Calu3 (cell line): ENCODE measurements at places on chromosomes 1 and 21. TPM values are rescaled to one million over a fixed set of nuclear protein-coding genes. Genes with fewer than 3 reads are reported as not detected.

The PROX1 gene
- 0.29 and 0.40 TPM in 2 replicates for total RNA-seq

GRCh38 chr1:232340446-232340845, 289.5 kb downstream of the SIPA1L2 start:
- no peaks in the 10 kb centered on the region for H3K36me3 ChIP-seq
- H3K4me3 ChIP-seq, result no peak overlapping the region
- H3K4me1 ChIP-seq, result no peaks in the 10 kb centered on the region
- no peaks in the 10 kb centered on the region for H3K27me3 ChIP-seq

The FCRL1 gene
- total RNA-seq, result not detected in 2 replicates

DNA sequence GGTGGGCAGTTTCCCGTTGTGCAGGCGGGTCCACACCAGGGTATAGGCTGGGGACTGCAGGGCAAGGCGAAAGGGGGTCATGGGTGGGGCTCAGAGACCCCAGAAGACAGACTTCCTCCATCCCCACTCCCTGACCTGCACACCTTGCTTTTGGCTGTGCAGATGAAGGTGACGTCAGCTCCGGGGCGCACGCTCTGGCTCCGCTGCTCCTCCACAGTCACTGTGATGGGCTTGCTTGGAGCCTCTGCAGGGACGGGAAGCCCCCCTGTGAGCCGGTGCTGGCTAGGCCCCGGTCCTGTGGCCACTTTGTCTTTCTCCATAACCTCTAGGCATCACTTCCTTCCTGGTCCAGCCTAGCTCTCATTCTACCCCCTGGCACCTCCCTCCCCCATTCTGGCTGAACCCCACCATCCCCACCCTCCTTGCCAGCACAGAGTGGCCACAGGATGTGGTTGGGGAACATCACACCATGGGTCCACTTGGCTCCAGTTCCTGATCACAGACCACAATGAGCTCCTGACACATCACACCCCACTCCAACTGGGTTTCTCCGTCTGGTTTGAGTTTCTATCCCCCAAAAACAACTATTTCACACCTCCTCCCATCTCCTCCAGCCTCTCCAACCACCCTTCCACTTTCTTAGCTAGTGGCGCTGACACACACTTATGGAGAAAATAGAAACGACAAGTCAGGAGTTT, 45.2 kb downstream of the LDLRAD2 start:
- no peaks in the 10 kb centered on the region for H3K4me1 ChIP-seq
- no peak for DNase-seq
- peaks cover 68% of the 10 kb centered on the region for H3K36me3 ChIP-seq

The CD164L2 gene
- not detected in 2 replicates for total RNA-seq

- no peaks in the 10 kb centered on the region for H3K4me1 ChIP-seq
- no peaks in the 10 kb centered on the region for H3K36me3 ChIP-seq
- no peaks in the 10 kb centered on the region for H3K27me3 ChIP-seq
- no peak overlapping the region for H3K27ac ChIP-seq
Observed at GRCh38 chr1:215488850-215489249, 78.3 kb upstream of the KCTD3 start.

GRCh38 chr1:34132161-34132420, 32.9 kb downstream of the CSMD2 start:
- no peak overlapping the region for H3K4me3 ChIP-seq
- no peak for DNase-seq
- H3K36me3 ChIP-seq, result no peaks in the 10 kb centered on the region

DNA sequence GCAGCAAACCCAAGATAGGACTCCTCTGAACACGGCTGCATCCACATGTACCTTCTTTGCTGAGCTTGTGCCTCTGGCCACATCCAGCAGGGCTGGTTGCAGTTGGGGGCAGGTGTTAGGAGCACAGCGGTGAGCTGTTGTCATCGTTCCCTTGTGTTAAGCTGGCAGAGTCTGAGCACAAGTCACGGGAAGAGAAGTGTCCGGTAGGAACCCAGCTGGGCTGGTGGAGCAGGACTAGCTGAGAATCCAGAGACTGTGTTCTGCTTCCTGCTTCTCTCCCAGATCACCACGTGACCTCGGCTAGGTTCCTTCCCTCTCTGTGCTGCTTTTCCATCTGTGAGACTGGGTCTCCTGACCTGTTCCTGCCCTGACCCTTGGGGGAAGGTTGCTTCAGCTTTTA, 105.1 kb downstream of the PCBP3 start:
- H3K27me3 ChIP-seq, result peaks cover 36% of the 10 kb centered on the region
- no peak overlapping the region for H3K4me3 ChIP-seq
- no peaks in the 10 kb centered on the region for H3K4me1 ChIP-seq

The TSPEAR gene
- total RNA-seq, result not detected in 2 replicates

- H3K27me3 ChIP-seq, result no peaks in the 10 kb centered on the region
- no peak overlapping the region for H3K4me3 ChIP-seq
- DNase-seq, result no peak
- no peak overlapping the region for H3K27ac ChIP-seq
Observed at GRCh38 chr1:9591669-9592509, 3.2 kb downstream of the TMEM201 start.

The MPL gene
- total RNA-seq, result 0.52 and 0.73 TPM in 2 replicates

The PIGC gene
- 29.2 TPM in 2 replicates for total RNA-seq

DNA sequence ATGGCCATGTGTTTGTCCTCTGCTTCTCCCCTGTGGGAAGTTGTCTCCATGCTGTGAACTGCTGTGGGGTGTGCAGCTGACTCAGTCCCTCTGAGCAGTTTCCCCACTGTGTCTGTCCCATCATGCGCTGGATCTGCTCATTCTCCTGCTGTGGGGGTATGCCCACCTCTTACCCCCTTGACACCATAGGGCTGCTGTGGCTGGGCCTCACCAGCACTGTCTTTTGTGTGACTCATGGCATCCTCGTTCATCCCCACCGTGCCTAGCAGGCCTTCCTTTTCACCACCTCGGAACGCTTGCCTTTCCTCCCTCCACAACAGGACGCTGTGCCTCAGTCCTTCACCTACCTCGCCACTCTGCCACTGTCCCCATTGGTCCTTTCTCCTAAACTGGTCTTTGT, 27.3 kb downstream of the VANGL2 start:
- peaks cover 29% of the 10 kb centered on the region for H3K27me3 ChIP-seq
- no peaks in the 10 kb centered on the region for H3K36me3 ChIP-seq
- no peaks in the 10 kb centered on the region for H3K4me1 ChIP-seq
- no peak overlapping the region for H3K27ac ChIP-seq
- DNase-seq, result no peak
- H3K4me3 ChIP-seq, result no peak overlapping the region

DNA sequence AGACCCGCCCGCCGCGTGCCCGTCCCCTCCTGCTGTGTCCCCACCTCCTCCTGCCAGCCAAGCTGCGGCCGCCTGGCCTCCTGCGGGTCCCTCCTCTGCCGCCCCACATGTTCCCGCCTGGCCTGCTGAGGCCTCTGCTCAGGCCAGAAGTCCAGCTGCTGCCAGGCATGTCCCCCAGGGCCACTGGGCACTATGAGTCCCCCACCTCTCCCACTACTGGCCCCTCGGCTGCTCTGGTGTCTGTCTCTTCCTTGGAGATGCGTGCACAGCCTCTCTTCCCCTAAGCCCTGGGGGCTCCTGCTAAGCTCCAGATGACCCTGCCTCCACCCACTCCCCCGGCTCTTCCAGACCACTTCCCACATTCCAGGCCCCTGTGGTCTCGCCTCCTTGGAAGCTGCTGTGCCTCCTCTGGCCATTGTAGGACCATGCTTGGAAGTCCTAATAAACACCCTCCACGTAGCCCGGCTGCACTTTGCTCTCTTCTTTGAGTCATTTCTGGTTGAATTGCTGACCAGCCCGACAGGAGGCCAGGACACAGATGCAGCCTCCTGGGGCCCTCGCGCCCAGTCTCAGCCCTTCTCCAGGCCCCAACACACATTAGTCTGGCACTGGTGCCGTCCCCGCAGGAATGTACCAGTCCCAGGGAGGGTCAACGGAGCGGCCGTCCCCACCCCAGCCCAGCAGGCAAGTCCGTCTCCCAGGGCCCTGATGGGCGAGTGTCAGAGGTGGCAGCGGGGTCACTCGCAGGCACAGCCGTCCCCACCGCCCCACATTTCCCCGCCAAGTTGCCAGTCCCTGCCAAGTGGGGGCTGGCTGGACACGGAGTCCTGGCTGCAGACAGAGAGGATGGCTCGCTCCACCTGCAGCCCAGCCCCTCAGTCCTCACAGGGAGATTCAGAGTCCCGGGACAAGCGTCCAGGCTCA, 1.1 kb downstream of the KRTAP10-12 start:
- H3K27ac ChIP-seq, result no peak overlapping the region
- H3K36me3 ChIP-seq, result no peaks in the 10 kb centered on the region
- H3K4me1 ChIP-seq, result peaks cover 14% of the 10 kb centered on the region
- no peak for DNase-seq

GRCh38 chr1:156055281-156056048, 883 bp downstream of the LAMTOR2 start:
- peaks cover 70% of the 10 kb centered on the region for H3K36me3 ChIP-seq
- H3K27me3 ChIP-seq, result no peaks in the 10 kb centered on the region
- no peak for DNase-seq
- peak overlapping the region; percentile 99 for H3K4me3 ChIP-seq

DNA sequence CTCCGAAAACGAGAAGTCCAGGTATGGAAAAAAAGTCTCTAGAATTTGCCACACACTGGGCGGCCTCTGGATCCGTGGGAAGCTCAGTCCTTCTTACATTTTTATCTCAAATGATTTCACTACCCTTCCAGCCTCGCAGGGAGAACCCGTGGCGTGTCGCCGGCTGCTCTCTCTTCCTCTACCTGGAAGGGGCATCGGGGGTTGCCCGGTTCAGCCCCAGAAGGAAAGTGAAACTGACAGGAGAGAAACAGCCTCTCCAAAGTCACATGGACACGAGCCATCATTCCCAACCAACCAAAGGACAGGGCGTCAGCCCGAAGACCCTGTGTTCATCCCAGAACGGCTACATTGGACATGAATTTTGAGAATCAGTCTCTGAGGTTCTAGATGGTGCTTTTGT, 182.5 kb downstream of the ADSS2 start:
- peaks cover 10% of the 10 kb centered on the region for H3K36me3 ChIP-seq
- H3K27me3 ChIP-seq, result no peaks in the 10 kb centered on the region
- peak; percentile 62 for DNase-seq
- H3K27ac ChIP-seq, result peak overlapping the region; percentile 77
- H3K4me3 ChIP-seq, result peak overlapping the region; percentile 75
- peaks cover 28% of the 10 kb centered on the region for H3K4me1 ChIP-seq

- peaks cover 86% of the 10 kb centered on the region for H3K27me3 ChIP-seq
- H3K4me3 ChIP-seq, result no peak overlapping the region
- no peak for DNase-seq
- H3K36me3 ChIP-seq, result no peaks in the 10 kb centered on the region
Observed at GRCh38 chr1:30314591-30314990, 408.8 kb downstream of the MATN1 start.

DNA sequence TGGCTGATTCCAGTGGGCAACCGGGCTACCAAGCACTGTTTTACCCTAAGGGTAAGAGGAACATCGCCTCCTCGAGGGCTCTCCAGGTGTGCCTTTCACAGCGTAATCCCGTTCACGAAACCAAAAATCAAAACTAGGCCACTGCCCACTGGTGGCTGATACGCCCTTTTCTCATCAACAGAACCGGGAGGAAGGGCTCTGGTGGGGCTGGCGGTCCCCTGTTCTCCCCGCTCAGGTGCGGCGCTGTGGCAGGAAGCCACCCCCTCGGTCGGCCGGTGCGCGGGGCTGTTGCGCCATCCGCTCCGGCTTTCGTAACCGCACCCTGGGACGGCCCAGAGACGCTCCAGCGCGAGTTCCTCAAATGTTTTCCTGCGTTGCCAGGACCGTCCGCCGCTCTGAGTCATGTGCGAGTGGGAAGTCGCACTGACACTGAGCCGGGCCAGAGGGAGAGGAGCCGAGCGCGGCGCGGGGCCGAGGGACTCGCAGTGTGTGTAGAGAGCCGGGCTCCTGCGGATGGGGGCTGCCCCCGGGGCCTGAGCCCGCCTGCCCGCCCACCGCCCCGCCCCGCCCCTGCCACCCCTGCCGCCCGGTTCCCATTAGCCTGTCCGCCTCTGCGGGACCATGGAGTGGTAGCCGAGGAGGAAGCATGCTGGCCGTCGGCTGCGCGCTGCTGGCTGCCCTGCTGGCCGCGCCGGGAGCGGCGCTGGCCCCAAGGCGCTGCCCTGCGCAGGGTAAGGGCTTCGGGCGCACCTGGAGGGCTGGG, at the start of gene IL6R:
Gene IL6R (plus strand): TSS at position 360 of the 763 bp plus-strand sequence. CDS start 287 bp downstream, at position 647.
- peak within 1 kb of the TSS; percentile 83 for H3K27ac ChIP-seq
- no peaks in the 10 kb centered on the region for H3K27me3 ChIP-seq
- peak; percentile 92 for DNase-seq
- peaks cover 29% of the 10 kb centered on the region for H3K4me1 ChIP-seq
- H3K4me3 ChIP-seq, result peak within 1 kb of the TSS; percentile 84

- H3K27me3 ChIP-seq, result no peaks in the 10 kb centered on the region
- H3K4me3 ChIP-seq, result no peak overlapping the region
- H3K4me1 ChIP-seq, result no peaks in the 10 kb centered on the region
- H3K27ac ChIP-seq, result no peak overlapping the region
- peak; percentile 49 for DNase-seq
Observed at GRCh38 chr1:35726450-35727433, 8.1 kb upstream of the C1orf216 start.

GRCh38 chr1:223755992-223756775, 43.8 kb downstream of the CAPN2 start:
- H3K27me3 ChIP-seq, result no peaks in the 10 kb centered on the region
- peak overlapping the region; percentile 7 for H3K27ac ChIP-seq
- no peak for DNase-seq
- peaks cover 84% of the 10 kb centered on the region for H3K36me3 ChIP-seq

The GBP3 gene
- 60.0 and 95.4 TPM in 2 replicates for total RNA-seq

DNA sequence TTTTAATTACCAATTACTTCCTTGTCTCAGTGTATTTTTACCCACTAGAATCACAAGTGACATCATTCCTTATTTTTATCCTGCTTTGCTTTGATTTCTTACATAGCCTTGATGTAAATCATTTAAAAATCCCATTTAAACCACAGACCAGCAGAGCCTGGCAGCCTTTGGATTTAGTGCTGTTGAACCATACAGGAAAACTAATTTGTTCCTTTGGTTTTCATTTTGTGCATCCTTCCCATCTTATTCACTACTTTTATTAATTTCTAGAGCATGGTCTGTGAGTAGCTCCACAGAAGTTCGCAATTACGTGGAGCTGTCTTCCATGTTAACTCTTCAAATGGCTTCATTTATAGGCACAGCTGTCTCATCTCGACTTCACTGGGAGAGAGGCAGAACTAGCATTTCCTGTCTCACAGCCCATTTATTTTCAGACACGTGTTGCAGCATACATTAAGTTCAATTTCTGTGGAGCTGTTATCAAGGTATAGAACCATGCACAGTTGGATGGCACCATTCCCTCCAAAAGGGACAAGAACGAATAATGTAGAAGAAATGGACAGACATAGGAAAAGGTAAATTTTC, 235.3 kb downstream of the MRPL39 start:
- H3K4me1 ChIP-seq, result no peaks in the 10 kb centered on the region
- no peak overlapping the region for H3K4me3 ChIP-seq
- H3K27me3 ChIP-seq, result no peaks in the 10 kb centered on the region
- DNase-seq, result no peak
- no peak overlapping the region for H3K27ac ChIP-seq
- no peaks in the 10 kb centered on the region for H3K36me3 ChIP-seq

DNA sequence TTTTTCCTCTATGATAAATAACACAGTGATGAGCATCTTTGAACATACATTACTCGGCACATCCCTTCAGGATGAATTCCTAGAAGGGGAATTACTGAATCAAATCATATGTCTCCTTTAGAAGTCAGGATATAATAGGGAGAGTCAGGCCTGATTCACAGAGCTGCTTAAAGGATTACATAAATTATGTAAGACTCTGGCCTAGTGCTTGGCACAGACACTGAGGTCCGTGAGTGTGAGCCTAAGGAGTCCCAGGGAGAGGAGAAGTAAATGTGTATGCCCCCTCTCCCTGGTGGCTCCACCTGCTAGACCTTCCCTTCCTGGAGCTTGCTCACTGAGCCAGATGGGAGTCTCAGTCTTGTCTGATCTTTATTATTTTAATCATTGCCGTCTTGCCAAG, 8.6 kb upstream of the FOXE3 start:
- no peaks in the 10 kb centered on the region for H3K36me3 ChIP-seq
- H3K4me1 ChIP-seq, result no peaks in the 10 kb centered on the region
- no peak for DNase-seq
- peaks cover 71% of the 10 kb centered on the region for H3K27me3 ChIP-seq
- H3K27ac ChIP-seq, result no peak overlapping the region
